Stimulated activated CD4-positive, alpha-beta T cell treated with anti-CD3 and anti-CD28 coated beads, TNF-alpha, amount 100 ng/mL, for 24 hours (primary cell): ENCODE measurements at places on chromosomes 1 and 21.

- no peak for DNase-seq
Measured at GRCh38 chr21:15071009-15071408, 6.2 kb upstream of the NRIP1 start.

GRCh38 chr21:35699361-35699760, 361.0 kb downstream of the SETD4 start:
- no peak for DNase-seq

GRCh38 chr1:43706598-43707189, 642 bp upstream of the ST3GAL3 start:
- no peak for DNase-seq

- DNase-seq, result no peak
Measured at GRCh38 chr1:55073187-55073916, 34.0 kb downstream of the PCSK9 start.

DNA sequence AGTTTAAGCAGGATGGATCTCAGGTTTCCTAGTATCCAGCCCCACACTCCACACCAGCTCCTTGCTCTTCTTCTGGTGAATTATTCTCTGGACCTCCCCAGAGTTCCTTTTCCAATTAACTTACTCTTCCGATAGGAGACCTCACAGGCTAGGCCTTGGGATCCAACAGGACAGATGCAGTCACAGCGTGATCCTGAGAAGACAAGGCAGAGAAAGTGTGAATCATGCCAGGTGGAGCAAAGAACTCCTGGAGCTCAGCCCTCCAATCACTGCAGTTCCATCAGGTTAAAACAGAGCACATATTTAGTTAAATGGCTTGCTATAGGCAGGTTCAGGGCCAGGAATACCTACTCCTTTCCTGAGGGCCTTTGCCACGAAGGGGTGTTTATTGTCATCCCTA, 34.1 kb downstream of the C8B start:
- DNase-seq, result no peak

DNA sequence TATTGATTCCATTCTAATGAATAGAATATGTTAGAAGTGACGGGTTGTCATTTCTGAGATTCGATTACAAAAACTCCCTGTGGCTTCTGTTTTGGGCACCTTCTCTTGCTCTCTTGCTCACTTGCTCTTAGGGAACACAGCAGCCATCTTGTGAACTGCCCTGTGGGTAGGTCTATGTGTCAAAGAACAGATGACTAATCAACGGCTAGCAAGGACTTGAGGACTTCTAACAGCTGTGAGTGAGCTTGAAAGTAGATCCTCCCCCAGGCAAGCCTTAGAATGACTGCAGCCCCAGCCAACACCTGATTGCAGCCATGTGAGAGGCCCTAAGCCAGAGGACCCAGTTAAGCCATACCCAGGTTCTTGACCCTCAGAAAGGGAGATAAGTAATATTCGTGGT, 49.3 kb downstream of the AZIN2 start:
- DNase-seq, result no peak

GRCh38 chr1:151907363-151908139, 1.8 kb downstream of the THEM4 start:
- DNase-seq, result no peak

DNA sequence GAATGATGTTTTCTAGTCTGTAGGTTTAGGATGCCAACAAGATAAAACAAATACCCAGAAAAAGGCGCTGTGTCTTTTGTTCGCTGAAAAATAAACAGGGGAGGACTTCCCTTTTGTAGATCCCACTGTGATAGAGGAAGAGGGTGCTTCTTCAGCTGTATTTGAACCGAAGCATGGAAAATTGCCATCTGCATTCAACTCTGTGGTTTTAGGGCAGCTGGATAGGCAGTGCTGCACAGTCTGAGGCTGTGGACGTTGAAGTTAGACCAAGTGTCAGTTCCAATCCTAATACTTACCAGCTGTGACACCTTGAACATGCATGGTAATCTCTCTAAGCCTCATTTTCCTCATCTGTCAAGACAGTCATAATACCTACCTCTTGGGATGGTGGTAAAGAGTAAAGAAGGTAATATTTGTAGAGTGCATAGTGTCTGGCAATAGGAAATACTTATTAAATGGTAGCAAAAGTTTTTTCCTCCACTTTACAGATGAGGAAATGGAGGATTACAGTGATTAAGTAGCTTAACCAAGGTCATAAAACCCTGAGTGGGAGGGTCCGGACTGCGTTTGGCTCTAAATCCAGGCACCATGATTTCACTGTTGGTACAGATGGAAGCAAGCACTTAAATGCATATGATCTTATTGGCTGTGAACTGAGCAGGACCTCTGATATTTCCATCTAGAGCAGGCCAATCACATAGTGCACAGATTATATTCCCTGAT, 48.5 kb downstream of the UTP25 start:
- no peak for DNase-seq

- DNase-seq, result no peak
Measured at GRCh38 chr1:214429951-214430770, 121.2 kb downstream of the PTPN14 start.

- DNase-seq, result no peak
Measured at GRCh38 chr1:43307458-43308158, 6.8 kb downstream of the TIE1 start.
